ENCODE measurements at places on chromosomes 11 and 22. TPM values are rescaled to one million over a fixed set of nuclear protein-coding genes. Genes with fewer than 3 reads are reported as not detected.

DNA sequence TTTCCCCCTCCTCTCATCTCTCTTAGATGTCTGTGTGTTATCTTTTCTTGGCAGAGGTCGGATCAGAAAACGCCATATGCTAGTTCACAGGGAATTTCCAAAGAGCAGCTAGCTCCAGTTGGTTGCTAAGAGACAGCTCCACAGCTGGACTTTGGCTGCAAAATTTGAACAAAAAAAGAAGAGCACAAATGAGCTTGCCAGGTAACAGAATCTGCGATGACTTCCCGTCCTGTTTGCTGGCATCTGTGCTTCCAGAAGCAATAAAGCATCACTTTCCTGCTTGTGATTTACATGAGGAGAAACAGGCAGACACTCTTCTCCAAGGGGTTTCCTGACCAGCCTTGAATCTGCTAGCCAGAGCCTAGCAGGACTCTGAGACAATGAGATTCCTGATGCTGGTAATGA is 596.0 kb upstream of the B3GAT1 start:
- no peak for DNase-seq

GTPBP1 gene
- 28.9 TPM for total RNA-seq

DNA sequence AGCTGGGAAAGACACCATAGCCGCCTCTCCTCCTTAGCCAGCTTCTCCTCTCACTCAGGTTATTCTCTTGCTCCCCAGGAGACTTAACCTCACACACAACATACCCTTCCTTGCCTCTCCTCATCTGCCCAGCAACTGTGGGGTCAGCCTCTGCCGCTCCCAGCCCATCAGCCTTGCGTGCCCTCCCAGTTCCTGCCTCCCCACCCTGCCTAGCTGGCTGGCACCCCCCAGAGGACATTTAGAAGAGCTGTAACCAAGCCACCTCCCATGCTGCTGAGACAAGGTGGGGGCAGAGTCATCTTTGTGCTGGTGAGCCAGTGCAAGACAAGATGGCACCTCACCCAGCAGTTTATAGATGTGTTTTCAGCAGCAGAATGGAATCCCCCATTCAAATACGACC is 38.2 kb downstream of the TOM1 start:
- DNase-seq: no peak

MFRP gene
- total RNA-seq: not detected

TBX10 gene
- 0.14 TPM for total RNA-seq

ENTHD1 gene
- not detected for total RNA-seq

- no peak for DNase-seq
Measured at GRCh38 chr11:39205236-39205995, 2254.0 kb downstream of the LRRC4C start.

YWHAH gene
- 67.2 TPM for total RNA-seq
